Chondrocyte (in vitro differentiated cells): ENCODE measurements at places on chromosomes 4 and X.

DNA sequence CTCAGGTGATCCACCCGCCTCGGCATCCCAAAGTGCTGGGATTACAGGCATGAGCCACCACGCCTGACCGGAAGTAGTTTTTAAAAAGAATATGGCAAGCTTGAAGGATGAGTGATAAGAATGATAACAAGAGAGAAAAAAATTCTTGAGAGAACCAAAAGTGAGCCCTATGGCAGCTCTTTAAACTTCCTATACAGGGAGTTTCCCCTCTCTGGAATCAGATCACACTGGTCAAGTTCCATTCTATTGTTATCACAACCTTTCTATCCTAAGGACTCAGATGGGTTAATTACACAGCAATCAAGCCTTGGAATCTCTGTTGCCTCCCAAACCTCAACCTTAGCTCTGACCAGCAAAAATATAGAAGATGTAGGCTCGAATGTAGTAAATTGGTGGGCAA lies 33.8 kb upstream of the ZNF518B start:
- H3K27me3 ChIP-seq = peaks cover 15% of the 10 kb centered on the region
- no peaks in the 10 kb centered on the region for H3K4me1 ChIP-seq
- no peak overlapping the region for H3K27ac ChIP-seq

- DNase-seq = no peak
- peaks cover 25% of the 10 kb centered on the region for H3K4me1 ChIP-seq
- H3K4me3 ChIP-seq = no peak overlapping the region
- H3K27ac ChIP-seq = no peak overlapping the region
- peaks cover 5% of the 10 kb centered on the region for H3K36me3 ChIP-seq
These were observed 20.0 kb upstream of the CAMK2D start for GRCh38 chr4:113781439-113782040.

DNA sequence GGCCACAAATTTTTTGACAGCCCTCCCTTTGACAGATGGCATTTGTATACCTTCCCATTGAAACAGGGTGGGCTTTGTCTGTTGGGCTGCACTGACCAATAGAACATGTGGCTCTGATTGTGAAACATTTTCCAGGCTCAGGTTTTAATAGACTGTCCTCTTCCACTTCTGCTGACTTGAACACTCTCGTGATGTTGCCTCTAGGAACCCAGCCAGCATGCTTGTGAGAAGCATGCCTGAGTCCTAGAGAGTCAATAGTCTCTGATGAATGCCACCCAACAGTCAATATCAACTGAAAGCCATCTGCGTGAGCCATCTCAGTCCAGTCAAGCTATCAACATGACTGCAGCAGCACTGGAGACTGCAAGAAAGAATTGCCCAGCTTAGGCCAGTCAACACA lies 290.0 kb downstream of the SLC7A11 start:
- no peak overlapping the region for H3K4me3 ChIP-seq
- H3K36me3 ChIP-seq = peaks cover 3% of the 10 kb centered on the region
- H3K27me3 ChIP-seq = no peaks in the 10 kb centered on the region

- no peak overlapping the region for H3K4me3 ChIP-seq
- no peak for DNase-seq
- peaks cover 18% of the 10 kb centered on the region for H3K4me1 ChIP-seq
These were observed 43.7 kb downstream of the SMAD1 start for GRCh38 chr4:145525291-145525740.

- H3K4me3 ChIP-seq = no peak overlapping the region
- peaks cover 5% of the 10 kb centered on the region for H3K4me1 ChIP-seq
- no peaks in the 10 kb centered on the region for H3K27me3 ChIP-seq
- no peak for DNase-seq
- no peak overlapping the region for H3K27ac ChIP-seq
- no peaks in the 10 kb centered on the region for H3K36me3 ChIP-seq
These were observed 58.6 kb downstream of the FUNDC1 start for GRCh38 chrX:44483965-44484606.
